Esophagus muscularis mucosa (tissue), 4 donors: ENCODE measurements at places on chromosomes 3 and 15. TPM values are rescaled to one million over a fixed set of nuclear protein-coding genes. Genes with fewer than 3 reads are reported as not detected.

GRCh38 chr15:81968691-81969090, 77.1 kb downstream of the MEX3B start:
- no peak for DNase-seq
- no peak overlapping the region for H3K27ac ChIP-seq
- H3K4me3 ChIP-seq, result no peak overlapping the region
- H3K27me3 ChIP-seq, result no peaks in the 10 kb centered on the region
- no peaks in the 10 kb centered on the region for H3K4me1 ChIP-seq
- no peaks in the 10 kb centered on the region for H3K36me3 ChIP-seq

- no peak for DNase-seq
- no peaks in the 10 kb centered on the region for H3K36me3 ChIP-seq
- no peak overlapping the region for H3K4me3 ChIP-seq
- H3K4me1 ChIP-seq, result peaks cover 10% of the 10 kb centered on the region
- H3K27ac ChIP-seq, result no peak overlapping the region
- H3K27me3 ChIP-seq, result no peaks in the 10 kb centered on the region
These were observed 77.1 kb upstream of the SNRPA1 start for GRCh38 chr15:101372149-101372577.

DNA sequence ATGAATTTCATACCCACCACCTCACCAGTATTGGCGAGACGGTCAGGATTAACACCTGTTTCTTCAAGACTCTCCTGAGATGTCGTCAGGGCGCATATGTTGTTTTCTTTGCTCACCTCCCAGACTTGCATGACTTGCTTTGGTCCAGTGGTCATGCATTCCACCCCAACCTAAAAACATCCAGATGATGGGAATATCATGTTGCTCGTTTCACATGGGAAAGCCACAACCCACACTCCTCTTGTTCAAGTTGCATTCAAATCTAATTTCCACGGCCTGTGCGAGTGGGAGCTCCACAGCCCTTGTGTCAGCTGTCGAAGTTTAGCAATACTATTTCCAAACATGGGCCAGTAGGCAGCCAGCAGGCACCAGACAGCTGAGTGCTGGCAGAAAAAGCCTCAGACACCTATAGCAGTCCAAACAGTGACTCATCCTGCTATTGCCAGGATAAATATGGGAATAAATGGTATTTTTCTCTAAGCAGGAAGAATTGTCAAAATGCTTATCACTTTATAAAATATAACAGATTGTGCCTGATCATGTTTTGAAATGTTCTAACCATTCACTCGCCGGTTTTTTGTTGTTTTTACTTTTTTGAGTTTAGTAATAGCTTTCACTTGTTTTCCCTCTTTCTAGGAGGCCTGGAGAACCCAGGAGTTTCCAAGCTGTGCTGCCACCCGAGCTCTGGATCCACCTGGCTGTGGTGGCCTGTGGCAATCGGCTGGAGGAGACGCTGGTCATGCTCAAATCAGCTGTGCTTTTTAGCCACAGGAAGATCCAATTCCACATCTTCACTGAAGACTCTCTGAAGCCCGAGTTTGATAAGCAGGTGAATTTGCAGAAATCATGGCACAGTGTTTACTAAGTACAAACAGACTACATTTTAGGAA, 20.1 kb downstream of the GXYLT2 start:
- peaks cover 21% of the 10 kb centered on the region for H3K4me1 ChIP-seq
- DNase-seq, result no peak
- H3K4me3 ChIP-seq, result no peak overlapping the region
- no peaks in the 10 kb centered on the region for H3K27me3 ChIP-seq
- peak overlapping the region; percentile 48 for H3K27ac ChIP-seq

GABRA5 gene
- 103 TPM for total RNA-seq

DNA sequence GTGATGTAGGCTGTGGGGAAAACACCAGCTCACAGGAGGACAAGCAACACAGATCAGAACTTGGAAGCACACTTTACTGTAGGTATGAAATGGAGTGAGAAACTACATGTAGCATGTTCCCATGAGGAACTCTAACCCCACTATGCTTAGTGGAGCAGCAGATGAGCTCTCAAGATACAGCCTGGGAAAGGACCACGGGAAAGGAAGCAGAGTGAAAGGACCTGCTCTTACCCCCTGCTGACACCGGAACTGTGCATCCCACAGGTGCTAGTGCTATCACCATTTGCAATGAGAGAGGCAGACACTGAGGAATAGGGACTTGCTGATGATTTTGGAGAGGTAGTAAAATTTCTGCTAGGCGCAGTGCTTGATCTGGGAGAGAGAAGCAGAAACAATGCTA, 28.6 kb downstream of the USP4 start:
- DNase-seq, result no peak
- no peak overlapping the region for H3K4me3 ChIP-seq
- H3K27me3 ChIP-seq, result no peaks in the 10 kb centered on the region
- no peak overlapping the region for H3K27ac ChIP-seq
- H3K36me3 ChIP-seq, result peaks cover 87% of the 10 kb centered on the region

DNA sequence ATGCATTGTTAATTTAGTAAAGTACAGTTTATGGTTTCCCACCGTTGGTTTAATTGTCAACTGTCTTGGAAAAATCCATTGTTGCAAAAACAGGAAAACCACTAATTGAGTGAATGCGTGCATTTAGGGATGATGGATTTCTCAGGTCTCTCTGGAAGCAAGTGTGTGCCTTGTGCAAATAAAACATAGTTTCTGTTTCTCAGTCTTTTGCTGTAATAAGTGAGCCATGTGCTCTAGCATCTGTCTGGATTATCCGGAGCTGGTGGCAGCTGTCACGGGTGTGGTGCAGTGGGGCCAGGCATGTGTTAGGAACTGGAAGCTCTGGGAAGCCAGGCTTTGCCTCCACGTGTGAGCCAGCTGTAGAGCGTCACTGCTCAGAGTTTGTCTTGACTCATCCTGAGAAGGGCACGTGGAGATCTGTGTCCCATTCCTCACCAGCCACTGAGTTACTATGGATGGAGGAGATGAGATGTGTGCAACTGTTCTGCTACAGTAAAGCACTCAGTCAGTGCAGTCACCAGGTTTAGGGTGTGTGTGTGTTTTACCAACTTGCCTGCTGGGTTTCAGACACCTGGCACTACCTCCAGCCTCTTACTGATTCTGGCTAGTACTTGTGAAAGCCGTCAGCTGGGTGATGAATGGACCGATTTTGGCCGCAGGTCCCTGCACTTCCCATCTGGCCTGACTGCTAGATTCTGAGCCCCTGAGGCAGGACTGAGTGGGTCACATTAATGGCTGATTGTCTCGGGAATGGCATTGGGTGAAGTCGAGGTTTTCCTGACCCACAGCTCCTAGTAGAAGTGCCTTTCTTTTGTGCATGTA, 7.2 kb downstream of the APBA2 start:
- no peak overlapping the region for H3K27ac ChIP-seq
- no peaks in the 10 kb centered on the region for H3K36me3 ChIP-seq
- no peak for DNase-seq

- no peak overlapping the region for H3K27ac ChIP-seq
- H3K4me1 ChIP-seq, result no peaks in the 10 kb centered on the region
These were observed 238.1 kb upstream of the STT3B start for GRCh38 chr3:31294430-31295149.

DNA sequence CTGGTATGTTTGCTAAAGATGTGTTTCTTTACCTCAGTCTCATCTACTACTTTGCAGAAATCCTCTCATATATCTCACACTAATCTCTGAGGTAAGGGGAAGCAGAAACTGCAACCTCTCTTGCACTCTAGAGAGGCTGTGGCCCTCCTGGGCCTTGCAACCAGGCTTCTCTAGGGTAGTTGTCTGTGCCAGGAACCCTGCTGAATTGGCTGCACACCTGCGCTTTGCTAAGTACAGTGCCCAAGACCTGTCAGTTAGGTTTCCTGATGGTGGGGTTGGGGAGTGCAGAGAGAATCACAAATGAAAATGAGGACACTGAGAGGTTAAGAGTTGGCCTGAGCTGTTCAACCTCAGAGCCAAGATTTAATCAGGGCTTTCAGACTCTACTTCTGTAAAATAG, 117.2 kb upstream of the PLXNA1 start:
- peaks cover 9% of the 10 kb centered on the region for H3K4me1 ChIP-seq
- no peak overlapping the region for H3K27ac ChIP-seq
- H3K4me3 ChIP-seq, result no peak overlapping the region
- DNase-seq, result no peak

DNA sequence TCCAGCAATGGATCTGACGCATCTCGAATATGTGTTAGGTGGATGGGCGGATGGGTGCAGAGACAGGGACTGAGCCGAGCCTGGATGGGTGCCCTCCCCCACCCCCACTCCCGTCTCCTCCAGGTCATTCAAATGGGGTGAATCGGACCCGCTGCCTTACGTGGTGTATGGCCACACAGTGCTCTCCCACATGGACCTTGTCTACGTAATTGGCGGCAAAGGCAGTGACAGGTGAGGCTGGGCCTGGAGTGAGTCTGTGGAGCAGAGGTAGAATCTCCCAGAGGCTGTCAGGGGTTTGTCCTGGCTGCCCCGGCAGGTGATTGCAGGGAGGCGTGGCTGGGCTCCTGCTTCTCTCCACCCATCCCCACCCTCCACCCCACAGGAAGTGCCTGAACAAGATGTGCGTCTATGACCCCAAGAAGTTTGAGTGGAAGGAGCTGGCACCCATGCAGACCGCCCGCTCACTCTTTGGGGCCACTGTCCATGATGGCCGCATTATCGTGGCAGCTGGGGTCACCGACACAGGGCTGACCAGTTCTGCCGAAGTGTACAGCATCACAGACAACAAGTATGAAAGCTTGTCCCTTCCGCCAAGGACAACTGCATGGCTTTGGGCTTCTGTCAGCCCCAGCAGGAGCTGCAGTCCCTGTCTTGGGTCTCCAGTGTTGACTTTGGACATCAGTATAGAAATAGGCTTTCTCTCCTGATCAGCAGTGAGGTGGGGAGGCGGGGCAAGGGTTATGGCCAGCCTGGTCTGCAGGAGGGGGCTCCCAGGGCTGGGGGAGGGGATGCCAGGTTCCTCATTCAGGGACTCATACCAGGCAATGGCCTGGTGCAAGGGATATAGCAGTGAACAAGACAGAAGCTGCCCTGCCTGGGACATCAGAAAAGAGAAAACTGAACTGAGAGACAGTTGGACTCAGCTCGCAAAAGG, 3.4 kb downstream of the KLHL40 start:
- peaks cover 25% of the 10 kb centered on the region for H3K4me1 ChIP-seq
- H3K27ac ChIP-seq, result no peak overlapping the region
- peaks cover 23% of the 10 kb centered on the region for H3K27me3 ChIP-seq
- H3K4me3 ChIP-seq, result no peak overlapping the region

DNA sequence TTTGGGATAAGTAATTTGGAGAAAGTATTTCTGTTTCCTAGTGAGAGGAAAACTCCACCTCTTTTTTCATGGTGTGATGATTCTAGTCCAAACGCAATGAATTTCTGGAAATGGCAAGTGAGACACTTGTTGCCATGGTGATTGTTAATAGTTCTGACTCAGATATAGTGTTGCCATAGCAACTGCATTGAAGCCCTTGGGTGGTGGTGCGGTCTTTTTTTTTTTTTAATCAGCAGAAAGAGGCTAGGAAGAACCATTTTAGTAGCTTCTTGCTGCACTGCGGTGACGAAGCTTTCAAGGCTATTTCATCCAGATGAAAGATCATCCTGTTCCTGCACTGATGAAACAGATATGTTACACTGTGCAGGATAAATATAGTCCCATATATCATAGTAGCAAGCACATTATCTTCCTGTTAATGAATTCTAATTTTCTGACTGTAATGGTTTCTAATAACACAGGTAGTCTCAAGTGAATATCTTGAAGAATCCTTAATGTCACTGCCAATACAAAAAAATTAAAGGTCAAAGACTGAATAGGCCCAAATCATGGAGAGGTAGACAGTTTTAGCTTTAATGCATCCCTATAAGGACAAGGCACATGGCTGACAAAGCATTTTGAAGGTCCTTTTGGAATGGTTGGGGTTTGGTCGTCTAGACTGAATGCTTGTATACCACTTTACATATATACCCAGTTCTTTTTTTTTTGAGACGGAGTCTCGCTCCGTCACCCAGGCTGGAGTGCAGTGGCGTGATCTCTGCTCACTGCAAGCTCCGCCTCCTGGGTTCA, 125.1 kb upstream of the ZBTB20 start:
- H3K27ac ChIP-seq, result no peak overlapping the region
- DNase-seq, result no peak
- H3K36me3 ChIP-seq, result no peaks in the 10 kb centered on the region
- no peaks in the 10 kb centered on the region for H3K4me1 ChIP-seq

CPN2 gene
- not detected for total RNA-seq

P2RY1 gene
- total RNA-seq, result 2.2 TPM

DNA sequence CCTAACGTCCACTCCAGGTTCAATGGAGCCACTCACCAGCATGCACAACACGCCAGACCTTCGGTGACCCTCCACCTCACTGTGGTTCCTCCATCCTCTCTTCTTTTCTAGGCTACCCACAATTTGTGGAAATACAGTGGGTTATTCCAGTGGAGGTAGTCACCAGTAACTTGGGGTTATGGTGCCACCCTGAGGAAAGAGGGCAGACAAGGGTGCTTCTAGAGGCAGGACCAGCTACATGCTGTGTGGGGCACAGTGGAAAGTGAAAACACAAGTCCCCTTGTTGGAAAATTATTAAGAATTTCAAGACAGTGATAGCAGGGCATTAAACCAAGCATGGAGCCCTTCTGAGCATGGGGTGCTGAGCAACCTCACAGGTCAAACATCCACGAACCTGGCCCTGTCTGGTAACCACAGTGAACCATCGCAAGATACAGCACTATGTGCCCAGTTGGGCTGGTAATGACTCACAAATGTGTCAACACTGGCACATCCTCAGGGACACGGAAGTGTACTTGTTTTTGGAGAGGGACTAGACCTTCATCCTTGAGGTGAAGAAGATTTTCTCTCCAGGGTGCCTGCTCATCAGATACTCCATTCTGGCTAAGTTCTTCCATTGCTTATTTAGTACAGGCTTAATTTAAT, 166.7 kb downstream of the STT3B start:
- no peak for DNase-seq
- no peak overlapping the region for H3K4me3 ChIP-seq
- H3K27me3 ChIP-seq, result no peaks in the 10 kb centered on the region
- no peak overlapping the region for H3K27ac ChIP-seq

DNA sequence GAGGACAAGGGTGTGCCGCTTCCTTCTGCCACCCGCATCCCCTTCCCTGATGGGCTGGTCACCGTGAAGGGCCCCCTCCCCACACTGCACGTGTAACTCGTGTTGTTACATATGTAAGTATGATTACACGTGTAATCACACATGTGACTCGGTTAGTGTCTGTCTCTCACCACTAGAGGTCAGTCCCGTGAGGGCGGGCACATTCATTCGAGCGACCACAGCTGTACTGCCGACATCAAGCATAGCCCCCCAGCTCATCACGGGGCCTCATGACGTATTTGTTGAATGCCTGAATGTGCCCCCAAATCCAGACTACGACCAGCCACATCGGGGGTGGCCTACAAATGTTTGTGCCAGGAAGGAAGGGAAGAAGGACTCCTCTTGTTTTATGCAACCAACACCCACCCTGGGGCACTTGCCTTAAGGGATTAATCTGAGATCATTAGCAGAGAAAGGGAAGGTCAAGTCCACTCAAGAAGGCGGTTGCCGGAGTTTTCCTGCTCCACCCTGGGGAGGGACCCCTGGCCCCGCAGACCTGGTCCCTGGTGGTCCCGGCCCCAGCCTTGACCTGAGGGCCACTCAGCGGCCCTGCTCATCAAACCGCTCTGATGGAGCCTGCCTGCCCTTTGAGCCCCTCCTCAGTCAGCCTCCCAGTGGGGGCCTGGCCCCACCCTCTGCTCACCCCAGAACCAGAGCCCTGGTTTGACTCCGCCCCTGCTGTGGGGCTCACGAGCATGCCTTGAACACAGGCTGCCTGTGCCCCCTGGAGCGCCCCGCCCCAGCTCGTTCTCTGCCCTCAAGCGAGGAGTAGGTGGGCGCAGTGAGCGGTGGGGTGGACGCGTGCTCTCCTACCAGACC, 52.8 kb downstream of the RGMA start:
- no peak overlapping the region for H3K4me3 ChIP-seq
- no peaks in the 10 kb centered on the region for H3K27me3 ChIP-seq
- no peak for DNase-seq
- H3K4me1 ChIP-seq, result peaks cover 26% of the 10 kb centered on the region
- H3K36me3 ChIP-seq, result peaks cover 1% of the 10 kb centered on the region
- no peak overlapping the region for H3K27ac ChIP-seq

NOX5 gene
- 0.45 TPM for total RNA-seq
